Activated CD8-positive, alpha-beta T cell treated with anti-CD3 and anti-CD28 coated beads, Interleukin-2, amount 10 ng/mL, durations not matched to agents 7 days and 5 days (primary cell): ENCODE measurements at places on chromosomes 7 and 10. TPM values are rescaled to one million over a fixed set of nuclear protein-coding genes. Genes with fewer than 3 reads are reported as not detected.

Gene H2BK1
- total RNA-seq = 0.76 TPM

Gene ACADSB
- 17.3 TPM for total RNA-seq

Gene TMEM229A
- not detected for total RNA-seq

Gene MCMBP
- total RNA-seq = 95.2 TPM

Gene GPR22
- not detected for total RNA-seq

Gene GARIN1A
- 0.26 TPM for total RNA-seq

Gene PGAM2
- 0.34 TPM for total RNA-seq

Gene OR13A1
- not detected for total RNA-seq

Gene STEAP2
- total RNA-seq = not detected

DNA sequence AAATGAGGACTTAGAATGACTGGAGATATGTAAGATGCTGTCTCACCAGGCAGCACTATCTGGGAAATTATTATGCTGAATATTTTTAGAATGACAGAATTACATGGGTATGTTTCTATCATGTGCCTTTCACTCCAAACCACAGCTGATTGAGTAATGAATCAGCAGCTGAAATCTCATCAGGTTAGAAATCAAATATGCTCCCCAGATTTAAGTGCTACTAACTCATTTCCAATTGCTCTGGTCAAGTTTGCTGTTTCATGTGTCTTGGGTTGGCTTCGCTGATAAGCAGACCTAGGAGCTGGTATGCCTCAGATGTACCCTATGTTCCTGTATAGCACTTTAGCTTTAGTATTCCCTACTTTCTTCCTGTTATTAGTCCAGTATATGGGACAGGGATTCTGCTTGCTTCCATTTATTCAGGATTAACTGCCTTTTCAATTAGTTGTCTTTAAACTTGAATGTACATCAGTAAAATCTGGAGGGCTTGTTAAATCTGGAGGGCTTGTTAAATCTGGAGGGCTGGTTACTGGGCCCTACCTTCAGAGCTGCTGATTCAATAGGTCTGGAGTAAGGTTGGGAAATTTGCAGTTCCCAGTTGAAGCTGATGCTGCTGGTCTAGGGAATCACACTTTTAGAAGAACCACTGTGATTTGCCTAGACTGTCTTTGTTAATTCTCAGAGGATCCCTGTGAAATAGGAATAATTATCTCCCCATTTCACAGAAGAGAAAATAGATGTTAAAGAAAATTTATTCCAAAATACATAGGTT lies 172.9 kb downstream of the DKK1 start:
- no peak for DNase-seq
- H3K36me3 ChIP-seq = no peaks in the 10 kb centered on the region
- no peaks in the 10 kb centered on the region for H3K4me1 ChIP-seq

DNA sequence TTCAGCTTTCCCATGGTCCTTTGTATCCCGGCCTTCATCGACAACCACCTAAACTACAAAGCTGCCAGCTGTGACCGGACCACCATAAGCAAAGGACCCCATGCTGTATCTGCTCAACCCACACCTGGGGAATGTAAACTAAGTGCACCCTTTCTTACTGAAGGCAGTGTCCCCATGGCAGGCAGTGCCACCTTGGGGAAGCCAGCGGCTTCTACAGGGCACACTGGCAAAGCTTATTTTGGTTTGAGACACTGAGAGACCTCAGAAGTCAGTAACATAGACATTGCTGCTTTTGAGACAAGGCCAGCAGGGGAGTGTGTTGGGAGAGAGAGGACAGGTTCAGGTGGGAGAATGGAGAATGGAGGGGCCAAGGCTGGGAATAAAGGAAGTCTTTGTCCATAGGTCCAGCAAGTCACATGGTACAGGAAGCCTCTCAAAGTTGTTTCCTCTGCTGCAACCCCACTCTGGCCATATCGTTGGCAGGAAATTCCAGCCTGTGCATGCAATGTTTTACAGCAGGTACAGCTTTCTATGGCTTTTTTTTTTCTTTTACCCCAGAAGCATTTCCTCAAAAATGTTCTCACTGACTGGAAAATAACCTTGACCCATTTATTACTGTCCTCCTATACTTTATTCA lies 85.9 kb upstream of the NPVF start:
- no peaks in the 10 kb centered on the region for H3K4me1 ChIP-seq
- H3K36me3 ChIP-seq = no peaks in the 10 kb centered on the region
- no peak overlapping the region for H3K4me3 ChIP-seq
- DNase-seq = no peak

DNA sequence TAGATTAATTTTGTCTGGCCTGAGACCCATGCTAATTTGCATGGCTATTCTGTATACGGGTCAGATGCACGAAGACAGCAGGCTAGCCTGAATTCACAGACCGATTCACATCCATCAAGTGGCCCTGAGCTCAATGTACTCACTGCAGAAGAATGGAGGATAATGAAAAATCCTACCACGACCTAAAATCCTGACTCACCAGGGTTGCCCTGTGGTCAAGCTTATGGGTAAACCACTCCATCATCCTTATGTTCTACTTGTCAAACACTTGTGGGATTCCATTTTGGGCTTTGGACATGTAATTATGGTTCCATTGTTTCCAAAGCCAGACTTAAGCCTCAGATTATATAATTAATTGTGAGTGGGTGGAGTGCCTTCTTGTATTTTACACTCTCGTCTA lies 110.4 kb upstream of the ZNF438 start:
- no peaks in the 10 kb centered on the region for H3K36me3 ChIP-seq
- DNase-seq = peak; percentile 12
- no peaks in the 10 kb centered on the region for H3K27me3 ChIP-seq
- no peak overlapping the region for H3K4me3 ChIP-seq
- no peak overlapping the region for H3K27ac ChIP-seq

- H3K4me3 ChIP-seq = no peak overlapping the region
- no peak for DNase-seq
- H3K27me3 ChIP-seq = no peaks in the 10 kb centered on the region
- no peaks in the 10 kb centered on the region for H3K36me3 ChIP-seq
- H3K27ac ChIP-seq = no peak overlapping the region
Observed at GRCh38 chr7:117907049-117907640, 33.9 kb upstream of the CTTNBP2 start.

- H3K27ac ChIP-seq = no peak overlapping the region
- H3K4me3 ChIP-seq = no peak overlapping the region
- no peaks in the 10 kb centered on the region for H3K36me3 ChIP-seq
- H3K27me3 ChIP-seq = peaks cover 11% of the 10 kb centered on the region
- no peak for DNase-seq
- peaks cover 6% of the 10 kb centered on the region for H3K4me1 ChIP-seq
Observed at GRCh38 chr7:38546763-38547162, 84.4 kb downstream of the AMPH start.

GRCh38 chr7:83629117-83629880 lies 19.6 kb downstream of the SEMA3E start:
- no peak overlapping the region for H3K27ac ChIP-seq
- no peaks in the 10 kb centered on the region for H3K36me3 ChIP-seq
- no peaks in the 10 kb centered on the region for H3K4me1 ChIP-seq

GRCh38 chr7:4017081-4017480 lies 665.0 kb upstream of the FOXK1 start:
- DNase-seq = no peak
- no peaks in the 10 kb centered on the region for H3K4me1 ChIP-seq
- H3K27ac ChIP-seq = no peak overlapping the region

GRCh38 chr10:25498645-25499044 lies 323.8 kb downstream of the GPR158 start:
- no peak overlapping the region for H3K27ac ChIP-seq
- H3K4me1 ChIP-seq = no peaks in the 10 kb centered on the region
- no peaks in the 10 kb centered on the region for H3K27me3 ChIP-seq
- no peaks in the 10 kb centered on the region for H3K36me3 ChIP-seq
- no peak overlapping the region for H3K4me3 ChIP-seq

GRCh38 chr10:45514291-45515270 lies 140.6 kb downstream of the ALOX5 start:
- H3K4me3 ChIP-seq = no peak overlapping the region
- no peak overlapping the region for H3K27ac ChIP-seq
- no peak for DNase-seq
- H3K36me3 ChIP-seq = no peaks in the 10 kb centered on the region
- peaks cover 1% of the 10 kb centered on the region for H3K4me1 ChIP-seq

GRCh38 chr7:45869426-45869825 lies 3.5 kb downstream of the CCDC201 start:
- H3K36me3 ChIP-seq = no peaks in the 10 kb centered on the region
- no peak overlapping the region for H3K27ac ChIP-seq
- H3K27me3 ChIP-seq = peaks cover 10% of the 10 kb centered on the region
- no peak for DNase-seq

DNA sequence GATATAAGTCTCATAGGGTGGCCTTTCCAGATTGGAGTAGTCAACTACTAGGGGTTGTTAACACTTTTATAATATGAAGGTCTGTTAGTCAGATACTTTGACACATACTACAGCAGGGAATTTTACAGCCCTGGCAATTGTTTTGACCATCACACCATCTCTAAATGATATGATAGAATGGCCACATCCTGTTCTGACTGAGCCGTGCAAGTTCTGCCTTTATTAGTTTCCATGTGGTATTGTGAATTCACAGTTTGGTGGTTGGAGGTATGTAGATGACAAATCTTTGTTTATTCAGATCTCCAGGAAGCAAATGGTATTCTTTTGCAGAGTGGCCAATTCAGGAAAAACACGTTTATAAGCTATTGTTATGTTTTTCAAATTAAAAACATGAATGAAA lies 83.0 kb downstream of the NRG3 start:
- no peaks in the 10 kb centered on the region for H3K27me3 ChIP-seq
- no peak overlapping the region for H3K27ac ChIP-seq
- H3K4me1 ChIP-seq = no peaks in the 10 kb centered on the region
- no peak for DNase-seq
- no peak overlapping the region for H3K4me3 ChIP-seq

DNA sequence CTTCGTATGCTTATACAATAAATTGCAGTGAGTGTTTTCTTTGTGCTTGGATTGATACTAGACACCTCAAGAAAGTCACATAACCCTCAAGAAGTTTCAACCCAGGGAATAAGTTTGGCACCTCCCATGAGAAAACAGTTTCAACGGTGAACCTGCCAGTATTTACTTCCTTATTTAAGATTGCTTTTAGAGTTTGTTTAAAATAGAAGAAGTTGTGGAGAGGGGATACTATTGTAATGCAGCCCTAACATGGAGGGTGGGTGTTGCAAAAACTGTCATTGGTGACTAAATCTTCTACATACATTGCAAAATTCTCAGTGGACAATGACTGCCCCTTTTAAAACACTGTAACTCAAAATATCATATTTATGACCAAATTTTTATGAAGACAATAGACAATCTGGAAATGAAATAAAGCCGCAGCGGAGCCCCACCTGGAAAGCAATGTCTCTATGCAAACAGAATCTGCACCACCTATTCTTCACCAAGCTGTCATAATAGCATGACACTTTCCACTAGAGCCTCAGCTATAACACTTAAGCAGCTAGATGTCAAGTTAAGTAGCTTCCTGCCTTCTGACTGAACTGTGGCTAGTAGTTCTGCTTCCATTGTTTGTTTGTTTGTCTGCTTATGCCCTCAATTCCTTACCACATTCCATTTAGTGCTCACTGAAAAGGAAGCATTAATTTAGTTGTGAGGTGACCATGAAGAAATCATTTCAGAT lies 98.2 kb downstream of the MDFIC start:
- no peaks in the 10 kb centered on the region for H3K27me3 ChIP-seq
- DNase-seq = no peak
- H3K36me3 ChIP-seq = peaks cover 34% of the 10 kb centered on the region

- no peaks in the 10 kb centered on the region for H3K36me3 ChIP-seq
- H3K4me1 ChIP-seq = peaks cover 16% of the 10 kb centered on the region
- peaks cover 3% of the 10 kb centered on the region for H3K27me3 ChIP-seq
Observed at GRCh38 chr7:29234438-29234837, 39.9 kb downstream of the CHN2 start.

DNA sequence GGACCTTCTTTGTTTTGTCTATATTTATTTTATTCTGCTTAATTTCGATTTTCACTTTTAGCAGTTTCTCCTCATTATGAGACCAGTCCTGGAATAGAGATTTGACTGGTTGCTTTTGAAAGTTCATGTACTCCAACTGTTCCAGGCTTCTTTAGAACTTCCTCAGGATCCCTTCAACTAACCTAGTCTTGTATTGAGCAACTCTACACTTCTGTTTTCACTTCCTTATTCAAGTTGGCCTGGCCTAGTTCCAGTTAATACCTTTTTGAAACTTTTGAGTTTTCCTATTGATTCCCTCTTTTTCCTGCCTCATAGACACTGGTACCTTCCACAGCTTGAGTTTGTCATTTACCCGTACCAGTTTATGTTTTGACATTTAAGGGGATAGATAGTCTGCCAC lies 421.7 kb downstream of the ATRNL1 start:
- no peak overlapping the region for H3K4me3 ChIP-seq
- H3K4me1 ChIP-seq = no peaks in the 10 kb centered on the region
- no peak for DNase-seq
- H3K36me3 ChIP-seq = no peaks in the 10 kb centered on the region
- H3K27me3 ChIP-seq = no peaks in the 10 kb centered on the region
- no peak overlapping the region for H3K27ac ChIP-seq

DNA sequence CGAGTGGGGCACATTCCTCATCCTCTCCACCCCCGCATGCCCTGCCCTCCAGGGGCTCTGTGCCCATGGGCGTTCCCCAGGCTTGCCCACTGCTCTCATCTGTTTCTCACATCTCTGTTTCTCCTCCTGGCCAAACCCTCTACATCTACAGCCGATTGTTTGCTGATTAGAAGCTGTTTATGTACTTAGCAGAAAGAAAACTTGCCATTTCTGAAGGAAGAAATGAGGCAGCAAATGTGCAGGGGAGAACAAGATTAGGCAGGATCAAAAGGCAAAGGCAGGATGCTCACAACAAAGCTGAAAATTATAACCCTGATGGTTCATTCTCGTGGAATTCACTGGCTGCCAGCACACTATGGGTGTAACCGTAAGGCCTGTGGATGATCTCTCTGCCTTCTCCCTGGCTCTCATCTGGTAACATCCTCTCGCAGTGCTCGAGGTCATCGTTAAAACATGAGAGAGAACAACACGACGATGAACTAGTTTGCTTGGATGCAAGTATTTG lies 111.6 kb upstream of the KLF14 start:
- H3K36me3 ChIP-seq = no peaks in the 10 kb centered on the region
- no peak overlapping the region for H3K4me3 ChIP-seq
- H3K27ac ChIP-seq = no peak overlapping the region
- no peak for DNase-seq

DNA sequence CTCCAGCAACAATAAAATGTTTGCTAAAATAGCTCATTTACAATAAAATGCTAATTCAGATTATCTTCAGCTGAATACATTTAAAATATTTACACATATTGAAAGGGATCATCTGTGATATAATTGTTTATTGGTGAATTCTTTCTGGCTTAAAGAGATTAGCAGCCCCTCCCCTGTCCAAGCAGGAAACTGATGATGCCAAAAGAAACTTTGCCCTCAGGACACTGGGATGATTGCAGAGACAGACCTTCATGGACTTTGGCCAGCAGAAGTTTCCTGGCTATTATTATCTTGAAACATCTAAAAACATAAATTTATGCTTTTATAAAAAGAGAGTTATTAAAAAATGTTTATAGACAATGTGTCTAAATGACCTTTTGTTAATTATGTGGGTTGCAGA lies 764.9 kb upstream of the MBL2 start:
- no peak for DNase-seq
- no peaks in the 10 kb centered on the region for H3K4me1 ChIP-seq
- no peaks in the 10 kb centered on the region for H3K27me3 ChIP-seq
- H3K36me3 ChIP-seq = no peaks in the 10 kb centered on the region
- H3K4me3 ChIP-seq = no peak overlapping the region

- H3K4me3 ChIP-seq = no peak overlapping the region
- H3K36me3 ChIP-seq = peaks cover 24% of the 10 kb centered on the region
- H3K4me1 ChIP-seq = peaks cover 2% of the 10 kb centered on the region
- H3K27me3 ChIP-seq = no peaks in the 10 kb centered on the region
- H3K27ac ChIP-seq = no peak overlapping the region
- DNase-seq = no peak
Observed at GRCh38 chr7:37249240-37249639, 199.4 kb downstream of the ELMO1 start.
